ENCODE measurements at places on chromosomes 16 and 17.

DNA sequence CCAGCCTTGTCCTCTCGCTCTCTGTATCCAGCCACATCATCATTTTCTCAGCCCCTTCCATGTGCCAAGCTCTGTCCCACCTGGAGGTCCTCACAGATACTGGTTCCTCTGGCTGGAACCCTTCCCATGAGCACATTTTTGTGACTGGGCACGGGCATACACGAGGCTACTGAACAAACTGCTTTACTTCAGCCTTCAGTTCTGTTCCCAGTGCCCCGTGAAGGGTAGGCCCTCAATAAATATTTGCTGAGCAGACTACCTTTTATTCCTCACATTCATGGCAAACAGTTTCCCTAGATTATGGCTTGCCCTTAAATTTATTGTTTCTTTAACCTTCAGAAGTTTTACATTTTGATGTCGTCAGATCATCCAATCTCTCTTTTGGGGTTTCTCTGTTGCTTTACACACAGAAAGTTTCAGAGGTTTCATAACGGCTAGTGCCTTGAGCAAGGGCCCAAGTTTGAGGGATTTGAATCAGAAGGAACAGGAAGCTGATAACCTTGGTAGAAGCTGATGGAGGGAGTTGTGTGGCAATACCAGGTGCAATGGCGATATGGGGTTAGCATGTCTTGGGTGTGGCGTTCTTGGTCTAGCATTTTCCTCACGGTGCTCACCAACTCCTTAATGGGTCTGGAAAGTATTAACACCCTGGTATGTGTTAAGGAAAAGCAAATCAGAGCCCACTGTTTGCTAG is 27.8 kb downstream of the TMEM92 start:
- no peaks in the 10 kb centered on the region for H3K36me3 ChIP-seq
- H3K4me1 ChIP-seq: no peaks in the 10 kb centered on the region
- H3K4me3 ChIP-seq: no peak overlapping the region
- no peak for DNase-seq
- H3K27ac ChIP-seq: no peak overlapping the region

GRCh38 chr16:4936181-4936990 is 562 bp downstream of the PPL start:
- H3K4me3 ChIP-seq: peak overlapping the region; percentile 51
- peak overlapping the region; percentile 69 for H3K27ac ChIP-seq
- no peaks in the 10 kb centered on the region for H3K36me3 ChIP-seq
- peak; percentile 53 for DNase-seq

GRCh38 chr17:17983376-17983775 is 10.7 kb downstream of the DRC3 start:
- H3K27me3 ChIP-seq: no peaks in the 10 kb centered on the region
- H3K4me3 ChIP-seq: no peak overlapping the region
- no peak overlapping the region for H3K27ac ChIP-seq
- H3K36me3 ChIP-seq: no peaks in the 10 kb centered on the region

DNA sequence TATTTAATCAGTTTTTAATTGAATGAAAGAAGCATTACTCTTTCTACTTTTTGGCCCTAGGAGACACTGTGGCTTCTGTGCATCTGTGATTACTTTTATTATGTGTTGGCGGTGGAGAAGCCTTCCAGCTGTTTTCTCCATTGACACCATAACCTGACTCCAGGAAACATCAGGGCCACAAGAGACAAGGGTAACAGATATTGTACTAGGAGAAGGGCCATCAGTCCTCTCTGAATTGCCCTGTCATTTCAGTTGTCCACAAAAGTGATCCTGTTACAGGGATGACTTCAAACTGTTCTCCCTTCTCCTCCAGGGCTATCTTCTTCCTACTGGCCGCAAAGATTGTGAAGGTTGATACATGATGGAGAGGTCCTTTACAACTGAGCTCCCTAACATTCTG is 14.6 kb downstream of the KRT39 start:
- H3K36me3 ChIP-seq: no peaks in the 10 kb centered on the region
- no peaks in the 10 kb centered on the region for H3K4me1 ChIP-seq
- no peak overlapping the region for H3K27ac ChIP-seq
- H3K27me3 ChIP-seq: no peaks in the 10 kb centered on the region
- no peak for DNase-seq
- no peak overlapping the region for H3K4me3 ChIP-seq

DNA sequence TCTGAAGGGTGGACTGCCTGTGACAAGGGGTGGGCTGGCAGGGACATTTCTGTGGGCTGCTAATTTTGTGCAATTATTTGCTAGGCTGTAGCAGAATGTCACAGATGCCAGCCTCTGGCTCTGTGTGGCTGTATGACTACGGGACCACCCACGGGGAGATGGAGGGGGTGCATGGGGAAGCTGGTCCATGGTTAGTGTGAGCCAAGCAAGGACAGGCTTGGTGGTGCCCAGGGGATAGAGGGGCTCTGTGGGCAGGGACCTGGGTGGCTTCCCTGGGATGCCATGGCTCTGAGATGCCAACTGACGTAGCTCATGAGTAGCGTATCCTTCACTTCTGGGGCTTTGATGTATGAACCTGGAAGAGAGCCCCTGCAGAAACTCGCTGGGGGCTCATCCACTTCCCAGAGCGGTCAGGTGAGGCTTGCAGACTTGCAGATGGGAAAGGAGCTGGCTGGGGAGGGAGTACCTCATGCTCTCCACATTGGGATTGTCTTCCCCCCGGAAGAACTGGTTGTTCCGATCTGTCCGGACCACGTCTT is 87.2 kb downstream of the TBC1D16 start:
- no peaks in the 10 kb centered on the region for H3K4me1 ChIP-seq
- no peaks in the 10 kb centered on the region for H3K27me3 ChIP-seq
- no peak overlapping the region for H3K4me3 ChIP-seq
- peaks cover 26% of the 10 kb centered on the region for H3K36me3 ChIP-seq
- peak; percentile 47 for DNase-seq

DNA sequence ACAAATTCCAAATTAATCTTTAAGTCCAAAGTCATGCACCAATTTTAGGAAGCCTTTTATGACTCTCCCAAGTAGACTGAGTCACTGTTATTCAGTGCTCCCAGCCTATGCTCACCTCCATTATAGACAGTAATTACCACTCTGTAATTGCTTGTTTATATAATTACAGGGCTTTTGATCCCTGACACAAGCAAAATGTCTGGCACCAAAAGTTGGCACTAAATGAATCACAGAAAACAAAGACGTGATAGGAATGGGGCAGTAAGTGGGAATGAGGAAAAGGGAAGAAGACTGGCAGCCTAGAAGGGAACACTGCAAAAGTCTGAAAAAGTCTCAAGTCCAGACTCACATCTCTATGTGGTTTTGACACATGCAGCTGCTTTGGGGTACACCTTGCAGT is 94.1 kb downstream of the SLC39A11 start:
- H3K4me3 ChIP-seq: no peak overlapping the region
- DNase-seq: no peak
- no peaks in the 10 kb centered on the region for H3K4me1 ChIP-seq
- no peaks in the 10 kb centered on the region for H3K27me3 ChIP-seq
- no peak overlapping the region for H3K27ac ChIP-seq

DNA sequence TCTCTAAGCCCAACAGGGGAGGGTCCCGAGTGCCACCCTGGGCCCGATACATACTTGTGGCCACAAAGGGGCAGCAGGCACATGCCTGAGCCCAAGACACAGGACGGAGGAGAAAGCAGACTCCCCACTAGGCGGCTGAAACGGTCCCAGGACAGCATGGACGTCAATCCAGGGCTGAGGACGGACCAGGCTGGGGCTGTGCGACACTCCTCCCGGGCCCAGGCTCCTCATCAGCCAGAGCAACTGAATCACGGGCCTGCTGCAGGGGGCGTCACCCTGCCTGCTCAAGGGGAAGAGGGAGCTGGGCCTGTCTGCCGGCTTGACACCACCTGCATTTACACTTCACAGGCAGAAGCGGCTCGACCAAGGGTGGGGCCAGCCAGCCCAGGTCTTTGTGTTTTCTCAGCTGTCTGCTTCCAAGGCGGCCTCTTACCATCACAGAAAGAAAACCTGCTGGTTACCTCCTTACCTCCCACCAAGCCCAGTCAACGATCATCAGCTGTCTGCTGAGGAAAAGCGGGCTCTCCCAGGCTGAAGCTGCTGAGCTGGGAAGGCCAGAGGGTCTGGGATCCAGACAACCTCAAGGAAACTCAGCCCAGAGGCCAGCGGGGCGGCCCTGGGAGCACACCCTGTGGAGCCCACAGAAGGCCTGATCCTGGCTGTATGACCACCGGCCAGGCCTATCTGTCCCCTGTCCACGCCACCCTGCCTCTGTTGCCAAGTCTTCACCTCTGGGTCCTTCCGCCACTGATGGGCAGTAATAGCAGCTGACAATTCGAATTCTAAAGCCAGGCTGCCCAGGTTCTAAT is 26.4 kb downstream of the KIFC3 start:
- H3K4me3 ChIP-seq: no peak overlapping the region
- DNase-seq: peak; percentile 73
- H3K27ac ChIP-seq: no peak overlapping the region
- no peaks in the 10 kb centered on the region for H3K36me3 ChIP-seq
- H3K27me3 ChIP-seq: no peaks in the 10 kb centered on the region

DNA sequence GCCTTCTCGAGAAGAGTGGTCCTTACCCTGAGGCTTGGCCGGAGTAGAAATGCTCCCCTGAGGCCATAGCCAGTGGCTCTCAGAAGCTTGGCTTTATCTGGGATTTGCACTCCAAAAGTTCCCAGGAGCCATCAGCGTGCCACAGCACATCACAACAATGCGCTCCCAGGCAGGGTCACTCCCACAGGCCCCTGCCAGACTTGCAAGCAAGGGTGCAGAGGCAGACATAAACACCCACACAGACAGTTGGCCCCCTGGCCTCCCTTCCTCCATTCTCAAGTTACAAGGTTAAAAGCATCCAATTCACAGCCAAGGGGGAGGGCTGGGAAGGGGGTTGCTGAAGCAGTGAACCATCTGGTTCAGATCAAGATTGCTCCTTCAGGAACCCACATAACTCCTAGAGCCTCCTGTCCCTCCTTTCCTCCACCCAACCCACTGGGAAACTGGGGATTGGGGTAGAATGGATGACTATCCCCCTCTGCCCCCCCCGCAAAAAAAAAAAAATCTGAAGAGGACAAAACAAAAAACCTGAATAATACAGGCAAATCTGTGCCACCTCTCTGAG is 1.8 kb downstream of the ST3GAL2 start:
- peaks cover 51% of the 10 kb centered on the region for H3K4me1 ChIP-seq
- DNase-seq: no peak
- H3K27ac ChIP-seq: no peak overlapping the region
- H3K4me3 ChIP-seq: no peak overlapping the region

DNA sequence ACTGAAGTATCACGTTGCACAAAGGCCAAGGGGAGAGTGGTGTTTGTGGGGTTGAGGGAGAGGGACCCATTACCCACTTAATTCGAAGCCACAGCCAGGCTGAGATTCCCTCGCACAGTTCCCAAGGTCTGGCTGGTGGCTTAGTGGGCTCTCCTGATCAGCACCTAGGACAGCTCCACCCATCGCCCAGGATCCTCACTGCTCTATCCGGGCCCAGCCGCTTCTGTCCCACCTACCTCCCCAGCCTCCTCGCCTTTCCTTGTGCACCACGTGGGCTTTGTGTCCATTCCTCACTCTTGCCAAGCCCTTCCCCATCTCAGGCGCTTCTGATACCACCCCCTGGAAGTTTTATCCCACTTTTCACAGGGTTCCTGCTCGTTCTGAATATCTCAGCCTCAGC is 163.5 kb downstream of the CCT6B start:
- no peak overlapping the region for H3K4me3 ChIP-seq
- H3K27me3 ChIP-seq: no peaks in the 10 kb centered on the region
- no peak for DNase-seq
- no peaks in the 10 kb centered on the region for H3K36me3 ChIP-seq

GRCh38 chr16:83806731-83807130 is 1.0 kb upstream of the HSBP1 start:
- DNase-seq: no peak
- no peaks in the 10 kb centered on the region for H3K36me3 ChIP-seq
- peak overlapping the region; percentile 90 for H3K27ac ChIP-seq

- H3K27ac ChIP-seq: no peak overlapping the region
- no peak overlapping the region for H3K4me3 ChIP-seq
- no peaks in the 10 kb centered on the region for H3K4me1 ChIP-seq
- H3K27me3 ChIP-seq: no peaks in the 10 kb centered on the region
Measured at GRCh38 chr16:26161461-26162180, 469.9 kb downstream of the HS3ST4 start.

DNA sequence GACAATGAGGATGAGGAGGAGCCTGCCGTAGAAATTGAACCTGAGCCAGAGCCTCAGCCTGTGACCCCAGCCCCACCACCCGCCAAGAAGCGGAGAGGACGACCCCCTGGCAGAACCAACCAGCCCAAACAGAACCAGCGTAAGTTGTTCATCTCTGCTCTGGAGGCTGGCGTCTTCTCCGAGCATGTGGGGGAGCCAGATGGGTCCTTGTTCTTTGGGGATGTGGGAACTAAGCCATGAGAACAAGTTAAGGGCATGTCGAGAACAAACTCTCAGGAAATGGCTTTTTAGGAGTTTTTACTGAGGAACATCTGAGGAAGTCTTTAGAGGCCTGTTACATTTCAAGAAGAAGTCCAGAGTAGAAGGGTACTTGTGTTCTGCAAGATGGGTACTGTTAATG is 8.2 kb upstream of the CARMIL2 start:
- no peak overlapping the region for H3K27ac ChIP-seq
- H3K4me3 ChIP-seq: no peak overlapping the region
- H3K36me3 ChIP-seq: peaks cover 69% of the 10 kb centered on the region
- no peaks in the 10 kb centered on the region for H3K27me3 ChIP-seq

DNA sequence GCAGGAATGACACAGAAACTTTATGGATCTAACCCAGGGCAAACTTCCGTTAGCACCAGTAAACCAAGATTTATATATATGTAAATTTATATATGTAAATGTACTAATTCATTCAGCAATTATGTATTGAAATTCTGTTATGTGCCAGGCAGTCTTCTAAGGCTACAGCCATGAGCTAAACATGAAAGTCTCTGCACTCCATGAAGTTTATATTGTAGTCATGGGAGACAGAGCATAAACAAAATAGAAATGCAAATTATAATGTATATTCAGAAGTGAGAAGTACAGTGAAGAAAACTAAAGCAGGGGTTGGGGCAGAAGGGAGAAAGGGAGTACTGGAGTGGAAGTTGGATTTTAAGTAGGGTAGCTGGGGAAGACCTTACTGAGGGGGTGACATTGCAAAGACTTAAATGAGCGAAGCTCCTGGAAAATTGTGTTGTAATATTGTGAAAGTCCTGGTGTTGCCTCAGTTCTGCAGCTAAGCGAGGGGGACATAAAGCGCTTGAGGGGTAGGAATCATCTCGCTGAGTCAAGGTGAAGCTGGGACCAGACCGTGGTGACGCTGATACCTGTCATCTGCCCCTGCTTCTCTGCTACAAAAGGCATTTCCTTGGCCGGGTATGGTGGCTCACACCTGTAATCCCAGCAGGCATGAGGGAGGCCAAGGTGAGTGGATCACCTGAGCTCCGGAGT is 64.8 kb downstream of the YPEL2 start:
- H3K27me3 ChIP-seq: no peaks in the 10 kb centered on the region
- peaks cover 40% of the 10 kb centered on the region for H3K36me3 ChIP-seq
- H3K27ac ChIP-seq: no peak overlapping the region
- no peak for DNase-seq
